T-helper 2 cell (primary cell): ENCODE measurements at places on chromosomes 1 and 21.
A peak's percentile ranks its signal among the peaks of the same experiment; 100 is the strongest.

- peak; percentile 58 for DNase-seq
These were observed 6.9 kb upstream of the SLC35F3 start for GRCh38 chr1:233897325-233898162.

- no peak for DNase-seq
These were observed 55.2 kb upstream of the COG2 start for GRCh38 chr1:230587061-230587460.

GRCh38 chr1:218369688-218370511 is 24.8 kb downstream of the TGFB2 start:
- DNase-seq, result no peak

- no peak for DNase-seq
These were observed 136.8 kb downstream of the FASLG start for GRCh38 chr1:172795741-172796140.
